ENCODE measurements at places on chromosomes 4 and X.

DNA sequence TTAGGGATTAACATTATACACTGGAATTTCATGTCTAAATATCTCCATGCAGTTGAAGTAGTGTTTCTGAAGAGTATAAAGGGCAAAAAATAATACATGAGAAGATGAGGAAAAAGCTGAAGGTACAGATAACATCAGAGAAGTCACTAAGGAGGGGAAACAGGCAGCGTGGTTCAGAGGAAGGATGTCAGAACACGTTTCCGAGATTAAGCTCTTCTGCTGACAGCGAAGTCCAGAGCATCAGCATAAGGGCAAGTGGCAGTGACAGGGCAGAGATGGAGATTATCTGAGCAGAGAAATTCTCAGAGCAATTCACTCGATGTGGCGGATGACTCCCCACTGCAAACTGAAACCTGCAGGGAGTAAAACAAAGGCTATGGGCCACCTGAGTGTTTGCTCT lies 443.2 kb upstream of the FRG1 start:
- no peak for DNase-seq

DNA sequence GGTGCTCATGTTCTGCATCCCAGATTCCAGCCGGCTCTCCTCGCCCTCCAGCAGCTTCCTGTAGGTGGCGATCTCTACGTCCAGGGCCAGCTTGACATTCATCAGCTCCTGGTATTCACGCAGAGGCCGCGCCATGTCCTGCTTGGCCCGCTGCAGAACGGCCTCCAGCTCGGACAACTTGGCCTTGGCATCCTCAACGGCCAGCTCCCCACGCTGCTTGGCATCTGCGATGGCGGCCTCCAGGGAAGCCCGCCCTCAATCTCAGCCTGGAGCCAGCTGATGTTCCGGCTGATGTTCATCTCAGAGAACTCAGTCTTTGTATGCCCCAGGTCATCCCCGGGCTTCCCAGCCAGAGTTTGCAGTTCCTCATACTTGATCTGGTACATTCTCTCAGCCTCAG lies 431.8 kb upstream of the DIPK2B start:
- no peak for DNase-seq

- DNase-seq: no peak
These were observed 25.7 kb downstream of the SLC9B2 start for GRCh38 chr4:103050736-103051436.

DNA sequence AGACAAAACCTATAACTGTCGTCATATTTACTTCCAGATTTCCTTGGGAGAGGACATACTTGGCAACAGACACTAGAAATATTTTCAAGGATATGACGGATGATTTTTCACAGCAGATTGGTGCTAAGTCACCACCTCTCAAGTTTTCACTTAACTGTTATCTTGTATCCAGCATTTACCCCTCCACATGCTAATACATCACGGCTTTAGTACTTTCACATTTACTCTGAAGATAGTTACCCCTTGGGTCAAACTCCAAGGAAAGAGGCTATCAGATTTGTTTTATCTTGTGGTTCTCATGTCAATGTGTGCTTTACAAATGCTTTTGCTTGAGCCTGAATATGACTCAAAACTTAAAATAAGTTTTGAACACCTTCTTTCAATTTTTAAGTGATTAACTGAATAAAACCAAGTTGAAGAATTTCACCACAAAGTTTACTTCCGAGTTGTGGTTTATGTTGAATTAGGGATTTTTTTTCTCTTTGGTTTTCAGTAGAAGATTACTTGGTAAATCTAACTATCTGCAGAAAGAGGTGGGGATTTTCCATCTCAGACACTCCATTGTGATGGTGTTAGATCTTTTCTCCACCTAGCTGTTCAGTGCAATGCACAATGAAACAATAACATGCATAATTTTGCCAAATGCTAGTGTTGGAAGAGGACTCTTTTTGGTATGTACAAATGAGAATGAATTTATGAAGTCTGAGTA lies 75.4 kb upstream of the FAT1 start:
- no peak for DNase-seq

DNA sequence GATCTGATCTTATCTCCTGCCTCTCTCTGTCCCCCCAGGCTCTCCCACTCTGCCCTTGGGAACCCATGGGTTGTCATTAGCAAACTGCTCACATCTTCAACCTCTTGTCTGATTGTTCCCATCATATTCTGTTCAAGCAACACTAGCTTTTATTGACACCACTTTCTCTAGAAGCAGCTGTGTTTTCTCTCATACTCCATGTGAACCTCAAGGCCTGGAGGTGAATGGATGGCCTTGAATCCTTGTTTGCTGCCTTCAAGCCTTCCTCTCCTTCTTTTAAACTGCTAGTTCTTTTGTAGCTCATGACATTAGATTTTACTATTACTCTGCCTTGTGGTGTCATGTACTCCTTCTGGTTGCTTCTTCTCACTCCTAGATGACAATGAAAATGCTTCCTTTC lies 149.5 kb upstream of the WDFY3 start:
- DNase-seq: no peak

DNA sequence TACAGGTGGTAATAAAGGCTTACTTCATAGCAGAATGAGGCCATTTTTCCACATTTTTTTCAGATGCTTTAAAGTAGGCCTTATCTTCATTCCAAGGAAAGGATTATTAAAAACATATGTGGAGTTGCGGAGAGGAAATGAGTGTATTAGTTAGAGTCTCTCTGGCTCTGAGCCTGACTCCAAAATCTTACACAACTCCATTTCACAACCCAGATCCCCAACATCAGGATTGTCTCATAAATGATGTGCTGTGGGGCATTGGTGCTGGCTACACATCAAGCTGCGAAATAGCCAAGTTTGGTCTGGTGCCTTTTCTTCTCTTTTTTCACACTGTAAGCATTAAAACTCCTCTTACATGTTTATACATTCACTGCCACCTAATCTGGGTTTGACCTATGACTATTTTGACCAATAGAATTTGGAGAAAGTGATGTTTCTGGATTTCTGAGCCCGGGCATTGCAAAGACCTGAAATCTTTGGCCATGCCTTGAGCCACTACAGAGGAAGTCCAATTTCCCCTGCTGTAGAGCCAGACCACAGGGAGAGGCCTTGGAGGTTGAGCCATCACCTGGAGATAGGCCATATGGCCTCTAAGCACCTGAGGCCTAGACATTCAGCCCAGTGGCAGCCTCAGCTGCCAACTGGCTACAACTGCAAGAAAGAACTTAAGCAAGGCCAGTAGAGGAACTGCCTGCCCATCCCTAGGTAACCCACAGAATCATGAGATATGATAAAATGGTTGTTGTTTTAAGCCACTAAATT lies 16.7 kb upstream of the SOD3 start:
- no peak for DNase-seq

GRCh38 chr4:76611616-76612207 lies 176.7 kb downstream of the SHROOM3 start:
- no peak for DNase-seq

GRCh38 chr4:25253071-25253445 lies 19.2 kb downstream of the PI4K2B start:
- DNase-seq: no peak
